GM23248 (cell line): ENCODE measurements at places on chromosomes 12 and 14.

DNA sequence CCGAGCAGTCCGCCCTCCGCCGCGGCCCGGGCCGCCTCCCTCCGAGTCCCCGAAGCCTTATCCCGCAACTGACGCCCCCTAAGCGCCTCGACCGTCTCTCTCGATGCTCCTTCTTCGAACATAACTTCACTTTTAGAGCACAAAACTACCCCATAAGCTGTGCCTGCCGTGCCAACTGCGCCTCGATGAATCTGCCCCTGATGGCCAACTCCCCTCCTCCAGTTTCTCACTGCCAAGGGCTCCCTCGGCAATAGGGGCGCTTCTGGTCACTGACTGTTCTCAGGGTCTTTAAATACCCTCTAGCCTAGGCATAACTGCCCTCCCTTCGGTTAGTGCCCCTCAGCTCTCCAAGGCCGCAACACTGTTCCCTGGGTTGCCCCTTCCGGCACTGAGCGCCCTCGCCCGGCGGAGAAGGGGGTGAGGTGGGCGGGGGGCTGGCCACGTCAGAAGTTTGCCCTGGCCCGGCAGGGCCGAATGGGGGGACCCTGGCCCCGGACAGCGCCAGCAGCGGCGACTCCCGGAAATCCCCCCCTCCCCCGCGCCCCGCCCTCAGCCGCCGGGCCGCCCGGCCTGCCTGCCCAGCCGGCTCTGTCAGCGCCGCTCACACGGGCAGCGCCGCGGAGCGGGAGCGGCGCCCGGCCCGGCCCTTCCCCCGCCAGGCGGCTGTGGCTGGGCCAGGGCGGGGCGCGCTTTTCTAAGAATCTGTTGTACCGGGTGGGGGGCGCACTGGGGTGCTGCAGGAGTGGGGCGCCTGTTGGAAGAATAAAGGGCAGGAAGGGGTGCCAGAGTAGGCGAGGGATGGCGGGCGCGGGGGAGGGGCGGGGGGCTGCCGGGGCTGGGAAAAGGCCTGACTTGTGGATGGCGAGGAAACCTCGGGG, 10.6 kb downstream of the RARG start:
- H3K27me3 ChIP-seq, result no peaks in the 10 kb centered on the region
- no peaks in the 10 kb centered on the region for H3K36me3 ChIP-seq
- H3K4me3 ChIP-seq, result peak overlapping the region; percentile 68
- peak; percentile 88 for DNase-seq

- H3K27ac ChIP-seq, result no peak overlapping the region
- H3K36me3 ChIP-seq, result peaks cover 50% of the 10 kb centered on the region
- H3K27me3 ChIP-seq, result no peaks in the 10 kb centered on the region
- DNase-seq, result no peak
- H3K4me1 ChIP-seq, result no peaks in the 10 kb centered on the region
These were observed 106.0 kb downstream of the PPP1R12A start for GRCh38 chr12:79828924-79829323.

DNA sequence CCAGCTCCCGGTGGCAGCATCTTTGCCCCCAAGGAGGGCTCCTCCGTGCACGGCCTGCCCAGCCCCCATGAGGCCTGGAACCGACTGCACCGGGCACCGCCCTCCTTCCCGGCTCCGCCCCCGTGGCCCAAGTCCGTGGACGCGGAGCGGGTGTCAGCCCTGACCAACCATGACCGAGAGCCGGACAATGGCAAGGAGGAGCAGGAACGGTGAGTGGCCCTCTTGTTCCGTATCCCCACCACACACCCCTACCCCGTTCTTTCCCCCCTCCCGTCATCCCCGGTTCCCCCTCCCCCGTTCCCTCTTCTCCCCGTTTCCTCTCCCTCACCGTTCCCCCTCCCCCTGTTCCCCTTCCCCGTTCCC, 28.3 kb downstream of the LRCOL1 start:
- H3K4me3 ChIP-seq, result no peak overlapping the region
- no peaks in the 10 kb centered on the region for H3K27me3 ChIP-seq
- DNase-seq, result no peak
- H3K36me3 ChIP-seq, result no peaks in the 10 kb centered on the region
- no peaks in the 10 kb centered on the region for H3K4me1 ChIP-seq
- H3K27ac ChIP-seq, result no peak overlapping the region

DNA sequence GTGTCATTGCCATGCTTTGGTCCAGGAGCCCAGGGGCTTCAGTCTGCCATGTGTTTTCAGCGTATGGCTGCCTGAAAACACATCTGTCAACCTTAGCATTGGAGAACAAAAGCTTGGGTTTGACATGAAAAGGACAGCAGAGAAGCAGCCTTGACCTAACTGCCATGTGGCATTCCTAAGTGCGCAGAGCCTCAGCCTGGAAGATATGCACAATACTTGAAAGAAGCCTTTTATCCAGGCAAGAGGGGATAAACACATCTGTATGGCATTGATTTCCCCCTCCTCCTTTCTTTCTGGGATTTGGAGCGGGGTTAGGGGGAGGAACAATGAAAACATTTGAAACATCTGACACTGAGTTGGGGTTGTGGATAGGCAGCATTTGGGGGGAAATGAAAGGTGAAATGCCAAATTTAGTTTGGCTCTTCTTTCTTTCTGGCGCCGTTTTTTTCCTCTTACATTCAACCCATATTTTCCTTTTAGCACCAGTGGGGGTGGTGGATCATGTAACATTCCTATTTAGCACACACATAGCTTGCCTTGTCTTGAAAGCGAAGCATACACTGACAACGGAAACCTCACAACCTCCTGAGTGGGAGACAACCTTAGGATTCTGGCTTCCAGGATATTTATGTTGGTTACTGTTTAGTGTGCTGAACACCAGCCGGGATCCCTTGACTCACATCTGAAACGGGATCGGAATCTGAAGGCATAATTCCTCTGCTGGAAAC, 177.0 kb downstream of the C12orf75 start:
- no peak overlapping the region for H3K27ac ChIP-seq
- H3K4me1 ChIP-seq, result 0 out of 2 replicates have a peak, but pooled peaks cover under 1% of the 10 kb centered on the region
- peaks cover 4% of the 10 kb centered on the region; the same call in 1 of the 2 replicates for H3K27me3 ChIP-seq
- no peaks in the 10 kb centered on the region for H3K36me3 ChIP-seq

DNA sequence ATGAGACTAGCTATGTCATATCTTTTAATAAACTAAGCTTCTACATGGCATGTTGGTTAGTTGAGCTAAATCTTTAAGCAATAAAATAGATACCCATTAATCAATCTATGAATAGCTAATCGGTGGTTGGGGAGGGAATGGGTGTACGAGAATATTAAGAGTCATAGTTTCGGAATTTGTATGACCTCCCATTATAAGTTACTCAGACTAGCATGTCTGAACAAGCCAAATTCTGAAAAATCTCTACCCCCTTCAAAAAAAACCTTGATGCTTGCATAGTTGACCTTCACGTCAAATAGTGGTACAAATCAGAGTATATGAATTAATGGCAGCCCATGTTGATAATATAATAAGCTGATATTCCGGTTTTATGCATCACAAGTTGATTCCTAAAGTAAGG, 60.0 kb downstream of the PLEKHG7 start:
- peaks cover 7% of the 10 kb centered on the region for H3K4me1 ChIP-seq
- no peak overlapping the region for H3K27ac ChIP-seq
- no peaks in the 10 kb centered on the region for H3K36me3 ChIP-seq
- no peaks in the 10 kb centered on the region for H3K27me3 ChIP-seq
- DNase-seq, result no peak

DNA sequence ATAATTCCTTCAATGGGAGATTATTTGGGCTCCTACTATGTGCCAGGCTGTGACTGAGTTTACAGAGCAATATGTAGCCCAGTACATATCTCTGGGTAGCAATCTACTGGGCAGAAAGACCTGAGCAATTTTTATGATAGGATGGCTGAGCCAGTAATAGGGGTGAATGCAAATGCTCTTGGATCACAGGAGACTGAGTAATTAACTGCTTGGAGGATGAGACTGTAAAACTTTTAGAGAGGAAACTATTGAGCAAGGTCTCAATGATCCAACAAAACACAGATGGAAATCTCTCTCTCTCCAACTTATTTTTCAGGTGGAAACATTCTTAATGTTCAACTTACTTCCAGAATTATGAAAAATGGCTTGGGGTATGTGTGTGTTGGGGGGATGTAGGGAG, 402.2 kb downstream of the AEBP2 start:
- H3K4me1 ChIP-seq, result peaks cover 9% of the 10 kb centered on the region
- H3K27ac ChIP-seq, result no peak overlapping the region
- no peaks in the 10 kb centered on the region for H3K27me3 ChIP-seq
- no peaks in the 10 kb centered on the region for H3K36me3 ChIP-seq

DNA sequence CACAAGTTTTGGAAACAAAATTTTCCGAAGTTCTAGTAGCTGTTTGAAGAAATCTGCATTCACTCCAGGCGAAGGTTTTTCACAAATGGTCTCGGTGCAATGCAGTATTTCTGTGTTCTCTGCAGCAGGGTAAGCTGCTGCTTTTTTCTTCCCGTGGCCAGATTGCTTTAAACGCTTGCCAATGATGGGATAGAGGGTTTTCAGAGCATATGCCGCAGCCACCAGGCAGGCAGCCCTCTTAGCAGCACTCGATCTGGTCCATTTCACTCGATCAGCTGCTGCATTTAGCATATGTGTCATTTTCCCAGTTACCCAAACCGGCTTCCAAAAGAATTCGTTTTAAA, 315 bp downstream of the ABCD2 start:
- no peak overlapping the region; the same call in 1 of the 2 replicates for H3K27ac ChIP-seq
- DNase-seq, result no peak
- H3K4me3 ChIP-seq, result peak overlapping the region; percentile 90
- H3K36me3 ChIP-seq, result no peaks in the 10 kb centered on the region
- H3K27me3 ChIP-seq, result no peaks in the 10 kb centered on the region
- 0 out of 2 replicates have a peak, but pooled peaks cover 4% of the 10 kb centered on the region for H3K4me1 ChIP-seq

DNA sequence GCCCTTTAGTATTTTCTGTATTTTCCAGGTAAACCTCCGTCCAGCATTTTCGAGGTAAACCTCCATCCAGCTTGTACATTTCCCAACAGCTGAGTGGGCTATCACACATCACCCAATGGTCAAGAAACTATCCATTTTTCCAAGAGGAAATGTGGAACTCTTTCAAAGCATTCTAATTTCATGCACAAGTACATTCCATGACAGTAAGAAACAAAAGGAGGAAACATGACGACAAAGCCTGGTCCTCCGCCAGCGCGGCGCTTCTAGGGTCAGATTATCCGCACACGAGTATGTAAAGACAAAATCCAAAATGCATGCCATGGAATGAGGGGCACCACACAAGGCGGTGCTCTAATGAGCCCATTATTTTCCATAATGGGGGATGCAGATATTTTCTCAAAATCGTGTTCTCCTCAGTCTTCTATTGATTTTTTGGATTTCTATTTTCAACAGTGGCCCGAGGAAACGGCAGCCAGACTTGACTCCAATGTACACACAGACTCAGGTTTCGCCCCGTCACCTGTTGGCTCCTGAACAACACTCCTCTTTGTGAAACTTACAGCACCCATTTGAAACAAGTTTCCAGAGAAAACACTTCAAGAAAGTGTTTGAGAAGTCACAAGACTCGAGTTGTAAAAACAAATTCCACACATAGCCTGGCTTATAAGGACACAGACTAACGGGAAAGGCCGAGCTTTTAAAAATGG, 107.4 kb downstream of the PRICKLE1 start:
- no peaks in the 10 kb centered on the region for H3K27me3 ChIP-seq
- DNase-seq, result peak; percentile 56
- peak overlapping the region; percentile 44 for H3K27ac ChIP-seq
- peak overlapping the region; percentile 89 for H3K4me3 ChIP-seq
- H3K4me1 ChIP-seq, result peaks cover 41% of the 10 kb centered on the region
- no peaks in the 10 kb centered on the region for H3K36me3 ChIP-seq

DNA sequence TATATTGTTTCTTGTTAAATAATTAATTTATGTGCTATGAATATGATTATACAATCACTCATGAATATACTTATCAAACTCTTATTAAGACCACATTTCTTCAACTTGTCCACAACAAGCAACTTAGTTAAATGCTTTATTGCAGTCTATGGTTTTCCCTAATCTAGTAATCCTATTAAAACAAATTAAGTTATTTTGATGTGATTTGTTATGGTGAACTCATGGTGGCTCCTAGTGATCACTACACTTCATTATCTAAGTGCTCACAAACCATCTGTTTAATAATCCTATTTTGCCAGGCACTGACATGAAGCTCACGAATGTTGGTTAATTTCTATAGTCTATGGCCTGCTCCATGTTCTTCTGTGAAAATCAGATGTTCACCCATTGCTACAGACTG, 42.9 kb downstream of the INSM2 start:
- no peak overlapping the region for H3K4me3 ChIP-seq
- no peaks in the 10 kb centered on the region for H3K27me3 ChIP-seq
- DNase-seq, result no peak
- H3K4me1 ChIP-seq, result no peaks in the 10 kb centered on the region
- peaks cover 6% of the 10 kb centered on the region; the same call in 1 of the 2 replicates for H3K36me3 ChIP-seq
- H3K27ac ChIP-seq, result no peak overlapping the region

DNA sequence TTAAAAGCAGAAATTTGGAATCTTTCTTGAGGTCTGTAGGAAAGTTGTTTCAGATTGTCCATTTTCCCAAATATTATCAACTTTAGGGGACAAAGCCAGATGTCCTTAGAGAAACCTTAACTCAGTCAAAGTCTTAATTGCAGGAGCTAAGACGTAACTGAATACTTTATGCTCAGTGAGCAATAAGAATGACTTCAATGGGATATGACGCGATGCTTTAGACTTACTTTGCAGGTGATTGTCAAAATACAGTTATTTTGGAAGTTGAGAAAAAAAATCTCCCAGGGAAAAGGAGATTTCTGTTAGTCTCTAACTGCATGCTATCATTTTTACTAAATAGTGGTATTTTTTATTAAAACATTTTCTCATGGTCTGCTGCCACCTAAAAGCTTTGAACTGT, 750.9 kb upstream of the STXBP6 start:
- no peak overlapping the region for H3K27ac ChIP-seq
- no peaks in the 10 kb centered on the region for H3K4me1 ChIP-seq

DNA sequence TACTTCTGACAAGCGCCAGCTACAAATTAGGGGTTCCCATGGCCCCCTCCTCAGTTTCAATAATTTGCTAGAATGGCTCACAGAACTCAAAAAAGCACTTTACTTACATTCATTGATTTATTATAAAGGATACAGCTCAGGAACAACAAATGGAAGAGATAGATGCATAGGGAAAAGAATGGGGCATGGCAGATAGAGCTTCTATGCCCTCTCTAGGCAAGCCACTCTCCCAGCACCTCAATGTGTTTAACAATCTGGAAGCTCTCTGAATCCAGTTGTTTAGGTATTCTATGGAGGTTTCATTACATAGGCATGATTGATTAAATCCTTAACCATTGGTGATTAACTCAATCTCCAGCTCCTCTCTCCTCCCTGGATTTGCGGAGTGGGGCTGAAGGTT, 184.5 kb upstream of the DAAM1 start:
- no peaks in the 10 kb centered on the region for H3K36me3 ChIP-seq
- H3K4me1 ChIP-seq, result no peaks in the 10 kb centered on the region
- DNase-seq, result peak; percentile 33
